Smooth muscle cell of the umbilical artery (primary cell): ENCODE measurements at places on chromosomes 1 and 21. TPM values are rescaled to one million over a fixed set of nuclear protein-coding genes. Genes with fewer than 3 reads are reported as not detected.

LRRC38 gene
- total RNA-seq: not detected in 2 replicates

S100A7 gene
- total RNA-seq: not detected in 2 replicates

RNF186 gene
- total RNA-seq: not detected in 2 replicates

GLUL gene
- total RNA-seq: 95.9 and 142 TPM in 2 replicates

CLEC20A gene
- total RNA-seq: not detected in 2 replicates

PDPN gene
- total RNA-seq: 0.30 TPM in 1 of 2 replicates, not detected in the other

SH3D21 gene
- total RNA-seq: 6.5 and 10.5 TPM in 2 replicates

FLG2 gene
- not detected in 2 replicates for total RNA-seq

PLPPR4 gene
- total RNA-seq: under 0.01 TPM in 1 of 2 replicates, not detected in the other

AMY2B gene
- total RNA-seq: 4.0 and 6.5 TPM in 2 replicates

USH2A gene
- not detected in 2 replicates for total RNA-seq

FCRL5 gene
- total RNA-seq: not detected in 2 replicates

SLC9C2 gene
- total RNA-seq: 0.30 and 0.46 TPM in 2 replicates

TFF2 gene
- not detected in 2 replicates for total RNA-seq
